ENCODE measurements at places on chromosomes 5 and 9. TPM values are rescaled to one million over a fixed set of nuclear protein-coding genes. Genes with fewer than 3 reads are reported as not detected.
A peak's percentile ranks its signal among the peaks of the same experiment; 100 is the strongest.

GRCh38 chr9:130327781-130328348 lies 62.3 kb downstream of the HMCN2 start:
- no peak for DNase-seq

Gene CCDC187
- 2.5 TPM for total RNA-seq

Gene CD274
- 3.3 TPM for total RNA-seq

GRCh38 chr9:18442629-18443491 lies 31.1 kb upstream of the ADAMTSL1 start:
- DNase-seq, result peak; percentile 59

GRCh38 chr5:115962565-115963402 lies 509 bp downstream of the LVRN start:
- DNase-seq, result no peak

DNA sequence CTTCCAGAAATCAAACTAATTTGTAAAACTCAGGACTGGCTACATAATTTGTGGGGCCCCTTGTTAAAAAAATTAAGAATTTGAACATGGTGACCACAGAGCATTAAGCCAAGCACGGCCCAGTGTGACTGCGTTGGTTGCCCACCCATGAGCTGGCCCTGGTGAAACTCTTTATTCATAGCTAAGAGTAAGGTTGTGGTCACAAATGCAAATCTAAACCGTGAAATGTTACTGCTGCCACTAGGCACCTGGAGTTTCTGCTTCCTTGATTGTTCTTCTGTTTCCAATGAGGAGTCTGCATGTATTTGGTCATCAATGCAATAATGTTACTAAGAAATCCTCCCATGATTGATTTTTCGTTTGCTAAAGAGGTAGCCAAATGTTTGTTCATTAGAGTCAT lies 4.2 kb downstream of the GCNT1 start:
- no peak for DNase-seq

- DNase-seq, result no peak
Observed at GRCh38 chr5:155147222-155147621, 133.7 kb downstream of the KIF4B start.

DNA sequence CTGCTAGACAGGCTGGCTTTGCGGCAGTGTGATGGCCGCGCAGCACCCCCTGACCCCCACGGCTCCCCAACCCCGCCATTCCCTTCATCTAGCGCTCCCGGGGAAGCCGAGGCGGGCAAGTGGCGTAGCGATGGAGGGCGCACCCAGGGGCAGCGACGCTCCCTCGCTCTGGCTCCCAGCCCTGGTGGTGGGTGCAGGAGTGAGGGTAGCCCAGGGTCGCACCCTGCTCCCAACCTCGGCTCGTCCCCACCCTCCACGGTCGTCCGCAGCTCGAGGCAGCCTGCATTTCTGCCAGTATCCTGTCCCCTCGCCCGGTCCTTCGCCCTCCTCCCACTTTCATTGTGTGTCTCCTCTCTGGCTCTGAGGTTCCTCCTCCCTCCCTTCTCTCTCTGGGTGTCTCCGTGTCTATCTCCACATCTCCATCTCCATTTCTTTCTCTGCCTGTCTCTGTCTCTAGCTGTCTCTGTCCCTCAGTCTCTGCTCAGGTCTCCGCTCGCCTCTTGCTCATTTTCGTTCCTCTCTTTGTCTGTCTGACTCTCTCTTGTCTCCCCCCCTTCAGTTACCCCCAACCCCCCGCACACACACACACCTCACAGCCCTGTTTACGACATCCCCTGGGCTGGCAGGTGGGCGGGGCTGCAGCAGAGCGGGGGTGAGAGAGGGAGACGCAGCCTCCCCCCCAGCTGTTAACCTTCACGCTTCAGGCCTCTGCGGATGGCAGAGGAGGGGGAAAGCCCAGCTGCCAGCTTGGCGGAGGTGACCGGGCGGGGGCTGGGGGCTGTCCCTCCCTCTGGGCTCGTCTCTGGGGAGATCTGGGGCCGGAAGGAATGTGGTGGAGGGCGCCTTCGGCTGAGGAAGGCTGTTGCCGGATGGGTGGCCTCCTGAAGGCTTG lies 48.7 kb upstream of the PSD2 start:
- DNase-seq, result no peak

Gene ARHGEF28
- total RNA-seq, result 20.1 TPM

Gene SV2C
- total RNA-seq, result 0.05 TPM

Gene MEGF9
- 2.4 TPM for total RNA-seq

- no peak for DNase-seq
Observed at GRCh38 chr9:70410368-70410767, 4.1 kb downstream of the KLF9 start.

- DNase-seq, result no peak
Observed at GRCh38 chr5:60488466-60489130, 211.4 kb downstream of the DEPDC1B start.

GRCh38 chr9:651371-651770 lies 190.1 kb upstream of the DMRT1 start:
- no peak for DNase-seq

GRCh38 chr9:23962101-23962500 lies 136.1 kb upstream of the ELAVL2 start:
- DNase-seq, result no peak

Gene SPAG8
- 0.78 TPM for total RNA-seq

DNA sequence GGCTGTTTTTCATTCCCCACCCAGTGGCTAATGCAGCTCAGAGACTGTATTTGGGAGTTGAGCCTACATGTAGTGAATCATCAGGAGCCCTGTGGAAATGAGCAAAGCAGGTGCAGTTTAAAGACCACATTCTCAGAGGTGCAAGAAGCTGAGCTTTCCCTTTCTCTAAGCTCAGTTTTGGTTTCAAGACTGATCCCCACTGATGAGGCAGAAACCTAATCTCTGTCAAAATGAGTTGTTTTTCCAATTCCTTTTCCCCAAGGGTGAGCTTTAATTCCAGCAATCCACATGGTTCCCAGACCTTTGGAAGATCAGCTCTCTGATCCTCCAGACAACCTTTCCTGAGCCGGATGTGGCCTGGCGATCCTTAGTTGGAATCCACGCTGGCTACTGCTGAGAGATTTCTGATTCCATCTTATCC lies 420.5 kb downstream of the EBF1 start:
- no peak for DNase-seq

DNA sequence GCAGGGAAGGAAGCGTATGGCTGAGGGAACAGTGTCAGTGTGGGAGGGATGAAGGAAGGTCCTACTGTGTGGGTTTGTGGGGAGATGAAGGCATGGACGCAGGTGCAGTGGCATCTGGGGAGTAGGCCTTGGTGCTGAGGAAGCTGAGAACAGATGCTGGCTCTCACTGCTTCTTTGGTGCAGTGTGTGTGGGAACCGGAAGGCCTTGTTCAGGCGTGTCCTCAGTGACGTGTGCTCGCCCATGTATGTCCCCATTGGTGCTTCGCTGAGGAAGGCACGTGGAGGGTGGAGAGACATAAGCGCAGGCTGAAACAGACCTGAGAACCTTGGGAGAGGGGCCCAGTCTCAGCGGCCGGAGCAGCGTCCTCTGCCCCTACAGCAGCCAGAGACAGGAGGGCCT lies 18.7 kb downstream of the ADAMTS13 start:
- no peak for DNase-seq

Gene SPINK1
- 22.5 TPM for total RNA-seq

DNA sequence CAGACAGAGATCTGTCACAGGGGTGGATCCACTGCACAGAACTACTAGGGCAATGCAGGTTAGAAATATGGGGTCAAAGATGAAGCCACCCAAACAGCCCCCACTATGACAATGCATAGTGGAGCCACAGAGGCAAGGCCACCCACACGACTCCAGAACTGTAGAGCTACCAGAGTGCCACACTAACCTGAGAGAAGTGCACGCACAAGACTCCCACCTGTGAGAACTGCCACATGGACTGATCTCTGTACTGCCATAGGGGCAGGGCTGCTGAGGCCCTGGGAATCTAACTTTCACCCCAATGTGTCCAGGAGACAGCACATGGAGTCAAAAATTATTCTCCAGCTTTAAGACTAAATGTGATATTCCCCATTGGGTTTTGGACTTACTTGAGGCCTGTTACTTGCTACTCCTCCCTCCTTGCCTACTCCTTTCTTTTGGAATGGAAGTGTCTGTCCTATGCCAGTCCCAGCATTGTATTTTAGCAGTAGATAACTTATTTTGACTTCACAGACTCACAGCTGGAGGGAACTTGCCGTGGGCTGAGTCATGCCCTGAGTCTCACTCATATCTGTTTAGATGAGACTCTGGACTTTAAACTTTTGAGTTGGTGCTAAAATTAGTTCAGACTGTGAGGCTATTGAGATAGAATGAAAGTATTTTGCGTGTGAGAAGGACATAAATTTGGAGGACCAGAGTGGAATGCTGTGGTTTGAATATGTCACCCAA lies 853.3 kb downstream of the MAT2B start:
- no peak for DNase-seq

DNA sequence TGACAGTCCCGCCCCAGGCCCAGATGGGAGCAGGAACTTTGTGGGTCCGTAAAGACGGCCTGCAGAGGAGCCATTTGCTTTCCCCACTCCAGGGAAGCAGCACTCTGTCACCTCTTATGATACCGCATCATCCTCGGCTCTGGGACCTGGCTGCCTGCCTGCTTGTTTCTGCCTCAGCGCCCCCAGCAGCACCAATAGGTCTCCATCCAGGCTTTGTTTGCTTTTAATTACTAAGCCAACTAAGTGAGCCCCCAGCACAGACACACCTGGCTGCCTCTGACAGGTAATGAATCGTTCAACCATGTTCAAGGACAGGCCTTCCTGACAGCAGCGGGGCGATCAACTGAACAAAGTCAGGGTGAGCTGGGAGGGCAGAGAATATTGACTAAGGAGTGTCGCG lies 141.4 kb downstream of the C5orf15 start:
- no peak for DNase-seq

DNA sequence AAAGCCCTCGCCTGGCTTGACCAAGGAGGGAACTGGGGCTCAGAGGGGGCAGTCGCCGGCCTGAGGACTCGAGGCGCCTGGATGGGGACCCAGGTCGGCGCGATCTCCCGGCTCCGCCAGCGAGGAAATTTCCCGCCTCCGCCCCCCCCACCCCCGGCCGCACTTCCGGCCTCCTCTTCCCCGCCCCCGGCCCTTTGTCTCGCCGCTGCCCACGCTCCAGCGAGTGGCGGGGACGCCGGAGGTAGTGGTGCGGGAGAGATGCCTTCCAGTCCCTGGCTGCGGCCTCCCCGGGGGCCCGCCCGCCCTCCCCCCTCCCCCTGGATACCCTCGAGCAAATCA lies 448 bp upstream of the GPRIN1 start:
- no peak for DNase-seq

DNA sequence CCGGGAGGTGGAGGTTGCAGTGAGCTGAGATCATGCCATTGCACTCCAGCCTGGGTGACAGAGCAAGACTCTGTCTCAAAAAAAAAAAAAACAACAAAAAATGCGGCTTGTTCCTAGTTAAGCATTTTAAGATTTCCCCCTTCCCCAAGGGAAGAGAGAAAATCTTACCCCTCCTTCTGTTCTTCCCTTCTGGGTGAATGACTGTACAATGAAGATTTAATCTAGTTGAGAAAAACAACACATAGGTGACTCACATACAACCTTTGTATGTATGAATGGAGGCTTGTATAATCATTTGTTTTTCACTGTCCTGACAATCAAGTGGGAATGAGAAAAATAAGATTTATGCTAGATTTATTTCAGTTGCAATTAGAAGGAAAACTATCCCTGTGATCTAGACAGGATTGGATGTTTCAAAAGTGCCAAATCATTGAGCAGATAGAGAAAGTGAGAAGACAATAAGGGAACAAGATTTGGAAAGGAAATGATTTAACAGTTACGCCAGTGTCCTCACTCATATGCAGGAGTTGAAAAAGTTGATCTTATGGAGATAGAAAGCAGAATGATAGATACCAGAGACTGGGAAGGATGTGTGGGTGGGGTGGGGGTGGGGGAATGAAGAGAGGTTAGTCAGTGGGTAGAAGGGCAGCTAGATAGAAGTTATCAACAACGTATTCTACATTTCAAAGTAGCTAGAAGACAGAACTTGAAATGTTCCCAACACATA lies 16.7 kb downstream of the GDA start:
- DNase-seq, result no peak

- DNase-seq, result no peak
Observed at GRCh38 chr5:54579591-54580295, 62.2 kb downstream of the SNX18 start.

GRCh38 chr9:123327697-123328100 lies 28.3 kb upstream of the CRB2 start:
- DNase-seq, result peak; percentile 94

GRCh38 chr5:116479776-116480675 lies 94.6 kb downstream of the SEMA6A start:
- no peak for DNase-seq

DNA sequence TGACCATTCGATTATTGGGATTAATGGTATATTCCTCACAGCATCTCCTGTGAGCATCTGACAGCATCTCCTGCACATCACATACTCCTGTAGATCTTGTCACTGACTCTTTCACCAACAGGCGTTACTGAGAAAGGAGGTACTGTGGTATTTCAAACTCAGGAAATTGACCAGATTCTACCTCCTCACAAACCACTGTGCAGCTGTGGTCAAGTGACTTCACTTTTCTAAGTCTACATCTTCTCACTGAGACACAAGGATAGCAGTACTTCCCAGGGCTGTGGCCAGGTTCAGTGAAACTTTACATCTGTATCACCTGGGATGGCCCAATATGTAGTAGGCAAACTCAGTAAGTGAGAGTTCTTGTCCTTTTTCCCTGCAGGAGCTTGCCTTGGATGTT lies 332.3 kb upstream of the ADAMTSL1 start:
- DNase-seq, result no peak

- DNase-seq, result no peak
Observed at GRCh38 chr5:54040804-54041203, 269.6 kb downstream of the ARL15 start.

Gene FGF18
- total RNA-seq, result 0.37 TPM

DNA sequence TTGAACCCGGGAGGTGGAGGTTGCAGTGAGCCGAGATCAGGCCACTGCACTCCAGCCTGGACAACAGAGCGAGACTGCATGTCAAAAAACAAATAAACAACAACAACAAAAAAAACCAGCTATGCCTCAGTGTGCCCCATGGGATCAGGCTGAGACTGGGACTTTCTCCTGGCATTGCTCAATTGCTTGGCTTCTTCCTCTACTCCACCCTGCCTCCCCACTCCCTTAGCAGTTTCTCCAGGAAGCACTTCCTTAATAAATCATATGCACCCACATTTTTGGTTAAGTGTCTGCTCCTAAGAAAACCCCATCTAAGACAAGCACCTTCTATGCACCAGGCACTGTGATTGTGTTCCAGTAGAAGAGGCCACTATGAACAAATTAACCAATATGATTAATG lies 41.0 kb upstream of the TMEM252 start:
- DNase-seq, result no peak

Measured in HT-29 (cell line).